ENCODE measurements at places on chromosomes 1 and 21. TPM values are rescaled to one million over a fixed set of nuclear protein-coding genes. Genes with fewer than 3 reads are reported as not detected.

DNA sequence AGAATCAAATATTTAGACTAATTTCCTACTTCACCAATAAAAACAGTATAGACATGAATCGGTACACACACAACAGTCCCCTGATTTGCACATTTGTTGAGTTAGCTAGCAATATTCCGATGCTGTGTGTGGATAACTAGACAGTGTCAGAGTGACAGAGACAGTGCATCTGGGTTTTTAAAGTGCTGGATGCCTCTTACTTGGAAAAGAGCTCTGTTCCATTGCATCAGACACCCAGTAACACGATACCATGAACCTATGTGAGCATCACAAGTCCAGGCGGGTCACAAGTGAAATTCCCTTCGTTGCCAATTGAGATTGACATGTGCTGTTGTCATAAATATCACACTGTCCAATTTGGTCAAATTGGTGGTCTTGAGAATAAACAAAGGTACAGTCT is 82.0 kb upstream of the ESRRG start:
- DNase-seq: no peak

- peak; percentile 60 for DNase-seq
Observed at GRCh38 chr1:147919896-147920295, 8.3 kb upstream of the GPR89B start.

The SGIP1 gene
- total RNA-seq: not detected

The ALX3 gene
- total RNA-seq: 11.3 TPM

DNA sequence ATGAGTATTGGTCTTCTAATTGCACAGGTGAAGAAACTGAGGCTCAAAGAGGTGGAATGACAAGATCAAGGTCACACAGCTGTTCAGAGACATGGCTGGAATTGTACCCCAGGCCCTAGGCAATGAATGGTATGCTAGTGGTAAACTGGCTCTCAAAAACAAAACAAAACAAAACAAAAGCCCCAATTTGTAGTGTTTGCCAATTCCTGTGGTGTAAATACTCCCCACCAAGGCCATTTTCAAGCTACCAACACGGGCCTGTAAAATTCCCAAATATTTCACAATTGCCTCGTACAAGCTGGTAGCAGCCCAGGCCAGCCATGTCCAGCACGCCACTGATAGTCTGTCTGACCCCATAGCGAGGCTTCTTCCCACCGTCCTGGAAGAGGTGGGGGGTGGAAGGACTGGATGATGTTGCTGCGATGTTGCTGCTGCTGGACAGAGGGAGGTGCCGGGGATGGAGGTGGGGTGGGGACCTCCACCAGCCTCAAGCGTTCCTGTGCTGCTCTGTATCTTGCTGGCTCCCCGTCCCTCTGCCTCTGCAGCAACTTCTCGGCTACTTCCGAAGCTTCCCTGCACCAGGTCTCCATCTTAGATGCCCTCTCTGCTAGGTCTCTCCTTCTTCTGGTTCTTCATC is 62.2 kb upstream of the RUNX3 start:
- no peak for DNase-seq

Data from MG63 (cell line).